Stimulated activated CD4-positive, alpha-beta T cell treated with anti-CD3 and anti-CD28 coated beads, Interleukin-1b, Interleukin-23, amount 100 ng/mL, for 1 hour (primary cell): ENCODE measurements at places on chromosomes 3 and 15.

GRCh38 chr15:83063551-83063950, 3.5 kb downstream of the BTBD1 start:
- DNase-seq: no peak

DNA sequence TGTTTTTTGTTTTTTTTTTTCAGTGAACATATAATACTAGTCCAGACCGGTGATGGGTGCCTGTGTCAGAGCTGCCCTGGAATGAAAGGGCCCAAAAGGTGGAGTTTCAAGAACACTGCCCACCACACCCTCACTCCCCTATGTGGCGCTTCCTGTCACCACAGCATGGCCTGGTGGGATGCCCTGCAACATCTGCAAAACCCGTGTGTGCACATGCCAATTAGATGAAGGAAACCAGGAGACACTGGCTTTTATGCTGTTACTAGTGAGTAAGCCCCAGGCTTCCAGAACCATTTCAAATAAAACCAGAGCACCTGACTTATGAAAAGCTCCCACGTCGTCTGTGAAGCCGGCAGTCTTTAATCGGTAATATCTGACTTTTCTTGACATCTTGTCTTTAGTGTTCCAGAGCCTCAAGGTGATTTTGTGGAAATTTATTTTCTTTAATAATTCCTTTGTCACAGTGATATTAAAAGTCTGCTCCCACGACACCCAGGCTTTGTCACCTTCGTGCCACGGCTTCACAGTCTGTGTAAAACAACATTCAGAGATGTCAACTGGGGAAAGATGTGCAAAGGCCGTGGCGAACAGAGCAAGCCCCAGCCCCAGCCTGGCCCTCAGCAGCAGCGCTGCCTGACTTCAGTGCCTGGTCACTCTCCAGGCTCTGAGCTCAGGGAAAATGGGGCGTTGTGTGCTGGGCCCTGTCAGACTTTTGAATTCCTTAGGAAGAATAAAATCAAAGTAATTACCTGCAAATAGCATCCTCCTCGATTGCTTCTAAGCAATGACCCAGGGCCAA, 6.4 kb downstream of the CFAP92 start:
- DNase-seq: no peak

DNA sequence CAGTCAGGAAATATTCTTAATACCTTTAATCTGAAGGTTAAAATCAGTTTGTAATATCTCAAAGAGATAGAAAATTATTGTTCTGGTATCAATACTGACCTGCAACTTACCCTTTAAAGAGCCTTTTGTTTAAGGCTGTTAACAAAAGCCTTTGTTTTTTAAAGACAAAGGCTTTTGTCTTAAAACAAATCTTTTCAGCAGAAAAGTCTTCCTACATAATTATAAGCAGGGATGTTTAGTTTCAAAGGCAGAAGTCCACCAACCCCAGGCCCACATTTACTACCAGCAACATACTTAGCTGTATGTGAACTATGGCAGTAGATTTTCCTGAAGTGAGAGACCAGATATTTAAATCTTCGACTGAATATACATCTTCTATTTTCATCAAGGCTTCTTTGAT, 36.2 kb downstream of the SLC30A4 start:
- DNase-seq: no peak

- DNase-seq: no peak
These were observed 468.9 kb upstream of the UBE2E2 start for GRCh38 chr3:22734207-22734606.

DNA sequence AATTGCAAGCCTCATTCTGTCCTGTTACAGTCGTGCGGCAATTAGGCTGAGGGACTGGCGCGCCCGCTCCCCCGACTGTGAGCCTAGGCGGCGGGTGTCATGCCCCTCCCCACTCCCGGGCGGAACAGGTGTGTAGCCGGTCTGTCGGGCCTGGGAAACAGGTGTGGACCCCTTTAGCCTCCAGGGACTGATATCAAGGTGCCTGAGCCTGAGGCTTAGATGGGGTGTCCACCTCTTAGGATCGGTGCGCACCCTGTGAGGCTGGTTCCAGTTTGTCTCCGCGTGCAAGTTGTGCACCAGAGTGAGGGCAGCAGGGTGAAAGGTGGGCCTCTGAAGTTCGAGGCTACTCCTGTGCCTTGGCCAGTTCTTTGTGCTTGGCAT, 686 bp downstream of the VPS8 start:
- DNase-seq: no peak

- DNase-seq: no peak
These were observed 749 bp downstream of the RSRC1 start for GRCh38 chr3:158110658-158111018.

- DNase-seq: no peak
These were observed 279.2 kb downstream of the LSAMP start for GRCh38 chr3:116166121-116166520.

- no peak for DNase-seq
These were observed 47.3 kb upstream of the C3orf22 start for GRCh38 chr3:126606001-126606400.

DNA sequence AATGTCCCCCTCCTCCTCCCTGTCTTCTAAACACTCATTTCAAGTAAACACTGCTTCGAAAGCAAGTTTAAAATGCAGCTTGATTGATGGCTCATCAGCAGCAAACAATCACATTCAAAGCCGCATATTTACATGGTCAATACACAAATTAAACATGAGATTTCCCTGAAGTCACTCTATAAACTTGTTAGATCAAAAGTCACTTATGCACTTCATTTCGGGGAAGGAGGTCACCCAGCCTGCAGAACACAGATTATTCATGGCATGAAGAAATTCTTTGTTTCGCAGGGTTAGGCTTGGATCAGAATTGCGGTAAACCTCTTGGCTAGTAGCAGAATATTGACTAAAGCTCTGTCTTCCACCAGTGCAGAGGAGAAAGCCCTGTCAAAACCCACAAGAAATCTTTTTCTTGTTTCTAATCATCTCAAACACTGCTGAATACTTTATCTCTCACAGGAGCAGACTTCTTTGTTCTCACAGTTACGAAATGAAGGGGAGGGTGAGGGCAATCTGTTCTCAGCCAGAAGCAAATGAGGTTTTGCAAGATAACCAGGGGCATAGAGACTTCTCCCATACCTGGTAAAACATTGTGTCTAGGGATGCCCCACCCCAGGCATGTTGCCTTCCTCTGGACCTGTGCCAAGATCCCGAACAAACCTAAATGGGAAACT, 133.3 kb upstream of the CHL1 start:
- no peak for DNase-seq

- no peak for DNase-seq
These were observed 65.8 kb upstream of the PTX3 start for GRCh38 chr3:157370867-157371266.

DNA sequence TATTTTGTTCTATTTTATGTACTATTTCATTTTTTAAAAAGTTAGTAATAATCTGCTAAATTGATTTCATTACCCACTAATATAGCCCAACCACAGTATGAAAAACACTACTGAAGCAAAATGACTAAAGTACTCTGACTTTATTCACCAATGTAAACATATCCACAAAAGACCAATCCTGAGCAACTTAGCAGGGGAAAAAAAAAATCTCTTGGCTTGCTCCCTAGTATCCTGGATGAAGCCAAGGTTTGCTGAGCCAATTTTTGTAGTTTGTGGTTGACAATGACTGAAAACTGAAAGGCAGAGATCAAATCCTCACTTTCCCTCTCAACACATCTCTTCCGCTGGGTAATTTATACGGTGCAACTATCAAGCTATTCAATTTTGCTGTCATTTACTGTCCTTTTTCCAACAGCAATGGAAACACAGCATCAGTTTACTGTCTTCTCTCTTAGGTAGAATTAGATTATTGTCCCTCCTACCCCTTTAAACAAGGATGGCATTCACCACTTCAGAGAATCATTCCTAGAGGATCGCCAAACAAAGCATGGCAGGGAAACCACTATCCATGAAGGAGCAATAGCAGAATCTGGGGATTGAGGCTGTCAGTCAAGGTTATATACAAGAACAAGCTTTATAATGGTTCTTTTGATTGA, 149.7 kb downstream of the THRB start:
- no peak for DNase-seq

- no peak for DNase-seq
These were observed 54.7 kb downstream of the FOXP1 start for GRCh38 chr3:71528816-71529215.

DNA sequence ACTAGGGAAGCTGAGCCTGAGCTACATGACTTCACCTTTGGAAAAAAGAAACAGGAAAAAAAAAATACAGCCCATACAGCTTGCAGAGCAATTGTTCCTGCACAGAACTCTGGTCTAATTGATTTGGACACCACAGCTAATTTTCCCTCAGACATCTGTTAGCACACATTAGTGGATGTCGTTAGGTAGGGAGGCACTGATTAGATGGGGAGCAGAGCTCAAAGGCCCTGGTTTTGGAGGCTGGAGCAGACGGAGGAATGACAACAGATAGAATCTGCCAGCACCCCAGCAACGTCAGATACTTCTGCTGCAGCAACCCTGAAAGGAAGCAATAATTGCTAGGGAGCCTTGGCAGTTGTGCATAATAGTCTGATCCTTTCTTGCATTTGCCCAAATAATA, 398.9 kb downstream of the LSAMP start:
- no peak for DNase-seq

DNA sequence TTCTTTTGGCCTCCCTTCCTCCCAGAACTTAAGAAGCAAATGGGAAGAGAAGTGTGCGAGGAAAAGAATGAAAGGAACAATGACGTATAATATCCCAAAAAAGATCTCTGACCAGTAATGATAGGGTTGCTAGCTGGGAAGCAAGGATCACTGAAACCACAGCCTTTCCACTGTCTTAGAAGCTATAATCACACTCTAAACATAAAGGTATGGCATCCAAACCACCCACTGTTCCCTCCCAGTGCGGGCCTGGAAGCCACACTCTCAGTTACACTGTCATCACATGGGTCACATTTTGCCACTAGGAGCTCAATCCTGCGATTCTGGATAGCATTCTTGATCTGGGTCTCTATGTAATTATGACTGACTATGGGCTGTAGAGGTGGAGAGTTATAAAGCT, 131.6 kb upstream of the HACD2 start:
- no peak for DNase-seq

DNA sequence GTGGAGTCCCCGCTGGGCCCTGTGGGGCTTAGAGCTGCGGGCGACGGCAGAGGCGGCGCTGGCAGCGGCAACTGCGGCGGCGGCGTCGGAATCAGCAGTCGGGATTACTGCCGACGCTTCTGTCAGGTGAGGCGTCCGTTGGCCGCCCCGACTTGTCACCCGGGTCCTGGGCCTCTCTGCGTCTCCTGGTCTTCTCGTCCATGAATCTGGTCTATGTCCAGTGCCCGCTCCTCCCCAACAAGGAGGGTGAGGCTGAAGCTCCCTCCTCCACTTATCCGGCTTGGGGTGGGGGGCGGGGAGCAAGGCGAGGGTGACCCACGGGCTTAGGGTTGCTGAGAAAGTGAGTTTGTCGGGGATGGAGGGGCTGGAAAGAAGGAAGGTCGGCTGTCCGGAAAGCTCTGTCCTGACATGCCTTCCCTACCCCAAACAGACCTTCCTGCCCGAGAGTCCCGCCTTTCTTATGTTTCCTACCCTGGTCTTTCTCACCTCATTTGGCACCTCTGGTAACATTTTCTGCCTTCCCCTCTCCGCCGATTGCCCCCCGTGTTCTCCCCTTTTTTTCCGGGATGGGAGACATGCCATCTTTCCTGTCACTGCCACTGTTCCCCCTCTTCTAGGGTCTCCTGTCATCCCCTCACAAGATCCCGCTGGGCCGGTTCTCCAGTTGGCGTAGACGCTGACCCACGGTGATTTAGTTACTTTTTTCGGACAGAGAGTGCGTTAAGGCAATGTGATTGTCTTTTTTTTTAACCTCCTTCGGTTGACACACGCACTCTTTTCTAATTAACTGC, 520 bp downstream of the ZNF654 start:
- DNase-seq: no peak

DNA sequence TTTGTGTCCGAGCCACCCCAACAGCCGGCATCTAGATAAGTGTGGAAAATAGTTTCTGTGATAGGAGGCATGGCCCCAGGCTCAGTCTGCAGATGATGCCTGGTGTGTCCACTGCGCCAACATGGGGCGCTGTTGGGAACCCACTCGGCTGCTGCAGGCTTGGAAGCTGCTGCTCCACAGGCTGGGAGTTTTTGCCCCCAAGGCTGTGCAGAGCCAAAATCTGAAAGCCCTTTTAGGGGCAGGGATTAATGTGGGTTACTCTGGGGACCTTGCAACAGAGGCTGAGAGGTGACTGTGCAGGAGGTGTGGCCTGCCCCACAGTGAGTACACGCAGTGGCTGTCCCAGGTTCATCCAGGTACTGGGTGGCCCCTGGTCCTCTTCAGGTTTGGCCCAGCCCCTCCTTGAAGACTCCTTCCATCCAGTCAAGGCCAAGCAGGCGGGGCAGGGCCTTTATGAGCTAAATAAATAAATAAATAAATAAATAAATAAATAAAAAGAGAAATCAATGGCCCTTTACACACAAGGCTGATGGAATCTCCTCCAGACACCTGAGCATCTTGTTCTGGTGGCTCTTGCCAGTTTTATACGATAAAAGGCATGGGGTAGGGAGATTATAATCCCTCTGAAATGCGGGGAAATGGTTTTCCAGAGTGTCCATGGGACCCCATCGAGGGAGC, 73.8 kb downstream of the AAGAB start:
- DNase-seq: no peak

GRCh38 chr15:56244811-56245576, 1.3 kb upstream of the RFX7 start:
- DNase-seq: peak; percentile 21

- DNase-seq: no peak
These were observed 199.5 kb upstream of the LPP start for GRCh38 chr3:187954516-187954872.

DNA sequence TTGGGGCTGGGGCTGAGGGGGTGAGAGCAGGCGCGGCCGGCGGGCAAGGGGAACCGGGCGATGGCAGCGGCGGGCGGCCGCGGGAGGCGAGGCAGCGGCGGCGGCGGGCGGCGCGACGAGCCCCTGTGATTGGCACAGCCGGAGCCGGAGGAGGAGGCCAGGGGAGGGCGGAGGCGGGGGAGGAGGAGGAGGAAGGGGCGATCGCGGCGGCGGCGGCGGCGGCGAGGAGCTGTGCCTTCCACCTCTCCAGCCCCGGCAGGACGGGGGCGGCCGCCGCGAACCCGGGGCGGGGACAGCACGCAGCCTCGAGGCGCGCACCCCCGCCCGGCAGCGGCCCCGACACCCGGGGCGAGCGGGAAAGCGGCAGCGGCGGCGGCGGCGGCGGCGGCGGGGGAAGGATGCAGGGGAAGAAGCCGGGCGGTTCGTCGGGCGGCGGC, at the start of gene SLCO3A1:
Gene SLCO3A1 (plus strand): TSS at position 198 of the 437 bp plus-strand sequence.
- peak; percentile 36 for DNase-seq

- no peak for DNase-seq
These were observed 503.8 kb upstream of the ARRDC4 start for GRCh38 chr15:97456521-97457202.

- no peak for DNase-seq
These were observed 8.1 kb downstream of the B2M start for GRCh38 chr15:44719293-44719999.

GRCh38 chr15:56821721-56822425, 88.6 kb upstream of the ZNF280D start:
- DNase-seq: no peak
